ENCODE measurements at places on chromosomes 2 and 18.

DNA sequence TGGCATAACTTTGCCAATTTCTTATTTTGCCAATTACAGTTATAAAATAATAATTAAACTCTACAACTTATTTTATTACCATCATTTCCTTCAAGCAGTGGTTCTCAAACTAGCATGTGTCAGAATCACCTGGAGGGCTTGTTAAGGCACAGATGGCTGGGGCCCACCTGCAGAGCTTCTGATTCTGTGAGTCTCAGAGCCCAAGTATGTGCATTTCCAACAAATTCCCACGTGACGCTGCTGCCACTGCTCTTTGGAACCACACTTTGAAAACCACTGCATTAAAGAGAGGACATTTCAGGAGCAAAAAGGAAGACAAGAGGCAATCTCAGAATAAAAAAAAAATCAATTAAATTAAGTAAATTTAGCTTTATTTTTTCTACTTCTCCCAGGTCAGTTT lies 94.0 kb upstream of the HNRNPA3 start:
- no peak for DNase-seq

GRCh38 chr2:136206613-136207012 lies 88.7 kb upstream of the CXCR4 start:
- DNase-seq, result no peak

- DNase-seq, result no peak
Measured at GRCh38 chr2:57760381-57760801, 286.2 kb upstream of the VRK2 start.

DNA sequence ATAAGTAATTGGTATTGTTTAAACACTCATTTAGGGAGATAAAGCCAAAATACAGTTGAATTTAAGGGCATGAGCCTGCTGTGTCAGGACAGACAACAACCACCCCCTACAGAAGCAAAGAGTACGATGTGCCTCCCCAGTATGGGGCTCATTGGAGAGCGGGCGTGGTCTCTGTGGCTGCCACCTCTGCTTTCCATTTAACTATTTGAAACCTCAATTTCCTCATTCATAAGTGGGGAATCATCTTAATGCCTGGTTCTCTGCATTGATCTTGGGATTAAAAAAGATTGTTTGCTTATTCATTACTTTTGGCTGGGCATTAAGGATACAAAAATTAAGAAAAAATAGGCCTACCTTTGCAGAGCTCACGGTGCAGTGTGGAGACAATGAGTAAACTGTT lies 21.4 kb downstream of the KCNS3 start:
- DNase-seq, result no peak

All from HFF-Myc (cell line).